Germinal center (tissue), 1 donor: ENCODE measurements at places on chromosomes 11 and 22.

GRCh38 chr11:59199546-59200422 lies 12.9 kb downstream of the MPEG1 start:
- no peak for DNase-seq

DNA sequence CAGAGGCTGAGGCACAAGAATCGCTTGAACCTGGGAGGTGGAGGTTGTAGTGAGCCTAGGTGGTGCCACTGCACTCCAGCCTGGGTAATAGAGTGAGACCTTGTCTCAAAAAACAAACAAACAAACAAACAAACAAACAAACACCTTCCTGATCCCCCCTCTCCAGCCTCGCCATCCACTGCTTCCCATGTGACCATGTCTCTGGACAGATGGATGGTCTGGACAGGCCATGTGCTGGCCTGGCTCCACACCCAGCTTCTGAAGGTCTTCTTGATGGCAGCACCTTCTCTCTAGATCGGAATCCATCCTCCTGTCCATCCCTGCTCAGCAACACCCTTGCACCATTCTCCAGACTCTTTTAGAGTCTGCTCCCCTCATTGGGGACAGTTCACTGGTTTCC lies 10.7 kb upstream of the PEX26 start:
- DNase-seq, result no peak

GRCh38 chr11:133936592-133936991 lies 20.2 kb downstream of the IGSF9B start:
- DNase-seq, result no peak

- DNase-seq, result no peak
Observed at GRCh38 chr22:29244785-29245625, 22.8 kb downstream of the RHBDD3 start.

DNA sequence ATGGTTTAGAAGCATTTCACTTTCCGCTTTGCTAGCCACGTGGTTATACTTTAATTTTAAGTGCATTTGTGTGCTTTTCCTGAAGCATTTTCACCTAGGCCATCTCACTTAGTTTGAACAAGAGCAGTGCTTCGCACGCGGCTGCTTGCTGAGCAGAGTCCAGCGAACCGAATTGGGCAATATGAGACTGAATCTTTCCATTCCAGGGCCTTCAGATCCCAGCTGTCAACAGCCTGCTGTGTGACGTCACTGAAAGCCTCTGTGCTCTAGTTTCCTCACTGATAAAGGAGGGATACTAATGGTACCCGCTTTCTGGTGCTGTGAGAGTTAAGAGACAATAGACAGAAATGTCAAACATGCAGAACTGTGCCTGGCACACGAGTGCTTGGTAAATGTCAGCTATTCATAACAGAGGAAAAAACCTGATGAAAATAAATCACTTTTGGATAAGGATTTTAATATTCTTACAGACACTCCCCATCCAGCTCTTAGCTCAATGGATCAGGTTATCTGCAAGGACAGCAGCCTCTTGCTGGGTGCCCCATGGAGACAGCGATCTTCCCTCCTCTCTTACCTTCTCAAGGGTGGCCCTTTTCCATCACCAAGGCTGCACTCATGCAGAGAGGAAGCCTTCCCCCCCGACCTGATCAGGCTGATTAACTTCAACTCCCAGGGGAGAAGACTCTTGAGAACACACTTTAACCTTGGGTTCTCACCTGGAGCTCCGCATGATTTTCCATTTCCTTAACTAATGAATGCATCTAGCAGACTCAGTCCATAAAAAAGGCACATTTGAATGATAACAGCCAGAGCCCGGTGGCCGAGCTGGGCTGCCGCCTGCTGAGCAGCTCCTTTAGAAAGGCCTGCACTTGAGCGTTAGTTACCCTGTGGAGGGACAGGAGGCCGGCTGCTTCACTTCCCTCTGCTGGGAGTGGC lies 3.5 kb upstream of the GLB1L3 start:
- DNase-seq, result no peak

- DNase-seq, result no peak
Observed at GRCh38 chr11:76903325-76903724, 42.6 kb downstream of the ACER3 start.

- no peak for DNase-seq
Observed at GRCh38 chr11:32420937-32421901, 14.1 kb downstream of the WT1 start.

DNA sequence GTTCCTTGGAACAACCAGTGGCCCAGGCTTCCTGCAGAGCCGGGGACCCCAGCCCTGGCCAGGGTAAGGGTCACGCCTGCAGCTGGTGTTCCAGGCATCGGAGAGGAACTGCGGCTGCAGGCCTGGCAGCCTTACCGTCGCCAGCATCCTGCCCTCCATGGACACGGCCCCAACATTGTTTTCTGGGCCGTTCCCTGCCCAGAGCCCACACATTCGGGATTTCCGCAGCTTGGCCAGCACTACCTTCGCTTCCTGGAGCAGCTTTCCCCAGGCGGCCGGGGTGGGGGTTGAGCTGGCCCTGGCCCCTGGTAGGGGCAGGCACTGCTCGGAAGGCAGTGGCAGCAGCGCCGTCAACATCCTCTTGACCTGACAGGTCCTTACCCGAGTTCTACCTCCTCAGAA lies 17.7 kb downstream of the TXN2 start:
- DNase-seq, result no peak

DNA sequence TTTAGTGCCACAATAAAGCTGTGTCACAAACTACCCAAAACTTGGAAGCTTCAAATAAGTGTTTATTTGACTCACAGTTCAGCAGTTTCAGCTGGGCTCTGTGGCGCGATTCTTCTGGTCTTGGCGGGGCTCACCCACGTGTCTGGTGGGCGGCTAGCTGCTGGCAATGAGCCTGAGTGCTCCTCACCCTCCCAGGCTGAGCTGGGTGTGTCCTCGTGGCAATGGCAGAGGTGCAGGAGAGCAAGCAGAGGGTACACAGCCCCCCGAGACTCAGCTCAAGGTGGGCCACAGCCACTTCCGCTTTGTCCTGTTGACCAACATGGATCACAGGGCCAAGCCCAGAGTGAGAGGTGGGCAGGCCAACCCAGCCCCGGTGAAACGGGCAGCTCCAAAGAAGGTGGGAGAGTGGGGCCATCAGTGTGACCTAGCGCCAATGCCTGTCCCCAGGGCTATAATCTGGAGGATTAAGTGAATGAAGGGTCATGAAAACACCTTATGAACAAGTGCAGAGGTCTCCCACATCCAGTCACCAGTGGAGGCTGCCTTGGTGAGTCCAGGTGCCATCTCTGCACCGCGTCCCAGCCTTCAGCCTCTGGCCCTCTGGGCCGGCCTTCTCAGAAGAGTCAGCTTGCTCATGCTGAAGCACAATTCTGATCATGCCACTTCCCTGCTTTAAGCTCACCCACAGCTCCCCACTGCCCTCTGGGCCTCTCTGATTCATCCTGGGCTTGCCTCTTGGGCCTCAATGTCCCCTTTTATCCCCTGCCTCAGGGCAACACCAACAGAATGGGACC lies 74.6 kb upstream of the RTL6 start:
- no peak for DNase-seq

DNA sequence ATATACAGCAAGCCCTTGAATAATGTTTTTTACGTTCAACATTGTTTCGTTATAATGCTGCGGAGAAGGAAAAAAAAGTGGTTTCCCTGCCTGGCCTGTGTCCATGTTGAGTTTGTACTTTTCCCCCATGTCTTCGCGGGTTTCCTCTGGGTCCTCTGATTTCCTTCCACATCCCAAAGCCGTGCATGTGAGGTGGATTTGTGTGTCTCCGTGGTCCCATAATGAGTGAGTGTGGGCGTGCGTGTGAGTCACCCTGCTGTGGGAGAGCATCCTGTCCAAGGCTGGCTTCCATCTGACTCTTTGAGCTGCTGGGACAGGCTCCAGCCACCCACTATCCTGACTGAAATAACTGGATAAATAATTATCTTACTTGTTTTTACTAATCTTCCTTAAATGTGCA lies 29.6 kb upstream of the SNX19 start:
- DNase-seq, result no peak

- DNase-seq, result no peak
Observed at GRCh38 chr22:22148905-22149304, 95.7 kb upstream of the VPREB1 start.

- no peak for DNase-seq
Observed at GRCh38 chr11:114288136-114288535, 8.1 kb upstream of the NNMT start.

DNA sequence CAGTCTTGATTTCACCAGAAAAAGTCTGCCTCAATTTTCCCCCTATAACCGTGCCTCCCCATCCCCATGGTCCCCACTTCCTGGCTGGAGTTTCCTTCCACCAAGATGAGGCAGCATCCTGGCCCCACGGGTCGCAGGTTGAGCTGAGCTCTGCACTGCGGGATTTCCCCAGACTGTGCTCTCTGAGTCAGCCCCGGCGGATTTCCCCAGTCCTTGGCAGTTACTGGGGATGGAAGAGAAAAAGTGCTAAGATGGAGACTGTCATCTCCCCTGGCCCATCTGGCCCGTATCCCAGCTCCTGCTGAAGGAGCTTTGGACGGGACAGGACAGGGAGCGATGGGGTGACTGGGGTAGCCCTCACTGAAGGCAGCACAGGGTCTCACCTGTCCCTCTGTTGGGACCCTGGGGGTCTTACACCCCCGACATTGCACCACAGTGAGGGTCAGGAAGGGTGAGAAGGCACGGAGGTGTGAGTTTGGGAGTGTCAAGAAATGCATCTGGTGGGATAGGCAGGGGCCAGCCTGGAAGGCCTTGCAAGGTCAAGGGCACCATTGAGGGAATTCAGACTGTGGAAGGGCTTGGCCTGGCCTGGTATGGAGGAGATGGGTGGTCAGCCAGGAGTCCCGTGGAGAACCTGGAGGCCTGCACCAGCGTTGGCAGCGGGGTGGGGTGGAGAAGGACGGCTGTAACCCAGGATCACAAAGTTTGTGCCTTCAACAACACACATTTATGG lies 36.5 kb downstream of the NADSYN1 start:
- DNase-seq, result no peak

DNA sequence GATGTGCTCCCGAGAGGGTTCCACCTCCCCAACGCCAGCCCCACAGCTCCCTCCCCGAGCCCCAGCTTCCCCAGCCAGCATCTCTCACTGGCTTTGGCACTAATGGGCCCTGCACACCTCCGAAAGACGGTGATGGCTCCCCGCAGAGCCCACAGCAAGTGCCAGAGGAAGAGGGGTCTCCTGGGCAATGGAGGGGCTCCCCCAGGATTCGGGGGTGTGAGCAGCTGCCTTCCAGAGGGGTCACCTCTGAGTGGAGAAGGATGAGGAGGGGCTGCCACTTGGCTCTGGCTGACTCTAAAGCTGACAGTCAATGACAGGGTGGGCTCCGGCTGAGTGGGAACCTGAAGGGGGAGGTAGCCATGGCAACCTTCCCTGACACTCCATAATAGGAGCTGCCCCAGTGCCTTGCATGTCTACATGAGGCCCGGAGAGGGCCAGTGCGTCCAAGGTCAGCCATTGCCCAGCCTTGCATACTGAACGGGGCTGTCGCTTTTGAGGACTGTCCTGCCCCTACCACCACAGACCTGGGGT lies 98.6 kb upstream of the SYT13 start:
- no peak for DNase-seq

DNA sequence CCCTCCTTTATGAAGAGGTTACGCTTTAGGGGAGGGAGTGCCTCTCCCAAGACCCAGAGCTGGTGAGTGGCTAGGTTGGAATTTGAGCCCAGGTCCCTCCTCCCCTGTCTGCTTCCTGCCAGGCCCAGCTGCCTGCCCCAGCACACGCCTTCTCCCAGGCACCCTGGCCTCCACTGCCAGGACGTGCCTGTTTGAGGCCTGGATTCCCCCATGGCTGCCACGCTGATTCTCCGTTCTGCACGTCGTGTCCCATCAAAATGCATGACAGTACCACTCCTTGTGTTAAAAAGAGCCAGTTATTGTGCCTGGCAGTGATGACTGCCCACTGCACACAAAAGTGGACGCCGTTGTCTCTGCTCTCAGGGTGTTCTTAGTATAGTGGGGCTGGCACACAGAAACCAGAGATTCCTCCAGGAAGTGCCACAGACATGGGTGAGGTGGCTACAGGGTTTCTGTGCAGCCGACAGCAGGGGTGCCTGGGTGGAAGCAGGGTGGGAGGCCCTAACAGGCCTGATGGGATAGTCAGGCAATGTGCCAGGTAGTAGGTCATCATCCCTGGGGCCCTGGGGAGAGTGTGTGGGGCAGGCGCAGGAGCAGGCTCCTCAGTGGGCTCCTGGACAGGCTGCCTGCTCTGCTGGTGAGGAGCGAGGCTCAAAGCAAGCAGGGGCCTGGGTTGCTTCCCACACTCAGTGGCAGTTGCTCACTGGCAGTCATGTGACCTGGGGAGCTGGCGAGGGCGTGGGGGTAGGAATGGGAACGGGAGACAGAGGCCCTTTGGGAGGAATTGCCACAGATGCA lies 24.2 kb downstream of the MED15 start:
- no peak for DNase-seq

DNA sequence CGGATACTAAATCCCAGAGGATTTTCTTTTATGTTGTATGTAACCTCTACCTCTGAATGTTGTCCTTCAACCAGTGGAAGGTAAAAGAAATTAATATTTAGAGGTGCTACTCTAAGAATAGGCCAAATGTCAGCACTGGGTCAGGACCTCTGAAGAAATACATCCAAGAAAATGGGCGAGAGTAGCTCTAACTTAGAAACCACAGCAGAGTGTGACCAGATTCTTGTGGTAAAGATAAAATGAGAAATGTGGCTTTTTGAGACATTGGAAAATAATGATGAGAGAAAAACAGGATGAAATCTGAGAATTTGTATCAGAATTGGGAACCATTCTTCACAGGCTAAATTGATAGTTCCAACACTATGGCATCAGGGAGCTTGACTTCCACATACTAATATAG lies 63.5 kb downstream of the CSTPP1 start:
- DNase-seq, result no peak

- DNase-seq, result no peak
Observed at GRCh38 chr22:24435323-24435645, 7.9 kb downstream of the ADORA2A start.

DNA sequence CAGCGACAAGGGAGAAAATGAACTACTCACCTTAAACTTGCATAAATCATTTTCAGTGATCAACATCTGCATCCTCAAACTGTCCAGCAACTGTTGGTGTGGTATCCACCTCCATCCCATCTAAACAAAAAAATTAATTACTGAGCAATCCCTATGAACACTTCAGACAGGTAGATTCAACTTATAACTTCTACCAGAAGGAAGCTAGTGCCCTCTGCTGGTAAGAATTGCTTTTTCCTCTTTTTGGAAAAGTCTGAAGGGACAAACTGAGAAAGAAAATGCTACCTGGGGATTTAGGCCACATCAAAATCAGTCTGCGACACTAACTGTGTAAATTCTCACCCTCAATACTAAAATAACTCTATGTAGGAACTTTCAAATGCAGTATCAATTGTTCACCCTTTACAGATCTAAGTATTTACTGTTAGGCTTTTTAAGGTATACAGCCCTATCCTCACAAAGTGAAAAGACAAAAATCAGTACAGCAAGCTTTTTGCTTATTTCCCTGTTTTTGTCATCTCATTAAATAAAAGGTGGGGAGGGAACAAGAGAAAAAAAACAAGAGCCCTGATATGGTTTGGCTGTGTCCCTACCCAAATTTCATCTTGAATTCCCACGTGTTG lies 17.9 kb downstream of the CLNS1A start:
- peak; percentile 4 for DNase-seq
